ENCODE measurements at places on chromosomes 2 and 18. TPM values are rescaled to one million over a fixed set of nuclear protein-coding genes. Genes with fewer than 3 reads are reported as not detected.

UGT1A5 gene
- total RNA-seq = not detected

TPRKB gene
- total RNA-seq = 39.2 TPM

PAX8 gene
- 0.35 TPM for total RNA-seq

CLIP4 gene
- total RNA-seq = 25.6 TPM

C1QL2 gene
- total RNA-seq = not detected

TRMT61B gene
- 22.2 TPM for total RNA-seq

SAG gene
- total RNA-seq = not detected

ABCG8 gene
- 0.11 TPM for total RNA-seq

POTEE gene
- not detected for total RNA-seq

ABCA12 gene
- not detected for total RNA-seq

CYBRD1 gene
- 58.3 TPM for total RNA-seq

GNAL gene
- total RNA-seq = 5.1 TPM

RTP5 gene
- total RNA-seq = not detected

SP5 gene
- total RNA-seq = 0.46 TPM

SNED1 gene
- total RNA-seq = 8.0 TPM

NOTO gene
- total RNA-seq = not detected

COLEC12 gene
- 9.1 TPM for total RNA-seq

CNNM4 gene
- total RNA-seq = 31.4 TPM

Data from Right ventricle myocardium superior (tissue), 1 donor.